ENCODE measurements at places on chromosomes 2 and 18. TPM values are rescaled to one million over a fixed set of nuclear protein-coding genes. Genes with fewer than 3 reads are reported as not detected.

DNA sequence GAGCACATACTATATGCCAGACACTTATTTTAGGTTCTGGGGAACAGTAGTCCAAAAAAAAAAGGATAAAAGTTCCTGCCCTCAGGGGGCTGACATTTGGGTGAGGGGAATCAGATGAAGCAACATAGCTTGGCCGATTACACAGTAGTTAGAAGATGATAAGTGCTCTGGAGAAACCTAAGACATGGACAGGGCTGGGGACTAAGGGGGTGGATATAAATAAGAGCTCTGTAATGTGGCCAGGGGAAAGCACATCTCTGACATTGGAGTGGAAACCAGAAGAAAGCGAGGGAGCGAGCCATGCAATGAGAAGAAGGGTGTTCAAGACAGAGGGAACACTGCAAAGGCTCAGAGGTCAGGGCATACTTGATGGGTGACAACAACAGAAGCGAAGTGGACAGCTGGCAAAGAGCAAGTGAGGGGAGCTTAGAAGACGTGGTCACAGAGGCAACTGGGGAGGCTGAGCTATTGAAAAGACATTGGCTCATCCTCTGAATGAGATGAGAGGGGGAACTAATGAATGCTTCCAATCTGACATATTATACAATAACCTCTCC is 11.4 kb downstream of the TMEM182 start:
- no peak for DNase-seq

- no peak for DNase-seq
These were observed 195.1 kb upstream of the LRP1B start for GRCh38 chr2:142325870-142326269.

The CBLN2 gene
- 2.2 TPM for polyA plus RNA-seq

GRCh38 chr18:63119647-63120046 is 199.9 kb downstream of the BCL2 start:
- no peak for DNase-seq

DNA sequence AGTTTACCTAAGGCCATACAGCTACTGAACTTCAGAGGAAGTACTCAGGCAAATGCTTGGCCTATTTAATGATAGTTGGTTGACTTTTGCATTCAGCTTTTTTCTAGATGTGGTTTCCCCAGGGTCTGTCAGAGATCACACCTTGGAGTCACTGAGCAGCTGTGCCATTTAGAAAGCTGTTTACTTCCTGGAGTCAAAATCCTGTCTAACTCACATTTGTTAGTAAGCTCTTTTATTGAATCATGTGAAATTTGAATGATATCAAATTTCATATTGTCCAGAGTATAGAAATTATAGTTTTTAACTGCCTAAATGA is 7.6 kb upstream of the TRIB2 start:
- no peak for DNase-seq

DNA sequence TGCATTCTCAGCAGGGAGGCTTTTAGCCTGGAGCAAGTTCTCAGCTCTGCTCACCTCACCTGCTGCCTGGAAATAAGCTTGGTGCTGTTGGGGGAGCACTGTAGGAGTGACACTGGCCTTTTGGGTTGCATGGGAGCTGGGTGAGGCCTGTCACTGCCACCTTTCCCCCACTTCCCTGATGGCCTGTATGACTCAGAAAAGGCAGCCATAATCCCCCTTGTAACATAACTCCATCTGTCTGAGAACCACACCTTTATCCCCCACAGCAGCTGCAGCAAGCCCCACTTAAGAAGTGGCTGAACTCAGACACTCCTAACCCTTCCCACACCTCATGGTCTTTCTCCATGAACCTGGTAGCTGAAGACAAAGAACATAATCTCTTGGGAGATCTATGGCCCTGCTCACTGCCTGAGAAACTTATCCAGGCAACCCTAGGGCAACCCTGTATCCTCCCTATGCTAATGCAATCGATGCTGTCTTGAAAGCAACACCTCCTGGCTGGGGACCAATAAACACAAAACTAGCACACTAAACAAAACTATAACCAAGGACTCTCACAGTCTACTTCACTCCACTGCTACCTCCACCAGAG is 258.9 kb upstream of the OSR1 start:
- no peak for DNase-seq

- DNase-seq: no peak
These were observed 105.3 kb upstream of the SIX3 start for GRCh38 chr2:44836174-44836573.

DNA sequence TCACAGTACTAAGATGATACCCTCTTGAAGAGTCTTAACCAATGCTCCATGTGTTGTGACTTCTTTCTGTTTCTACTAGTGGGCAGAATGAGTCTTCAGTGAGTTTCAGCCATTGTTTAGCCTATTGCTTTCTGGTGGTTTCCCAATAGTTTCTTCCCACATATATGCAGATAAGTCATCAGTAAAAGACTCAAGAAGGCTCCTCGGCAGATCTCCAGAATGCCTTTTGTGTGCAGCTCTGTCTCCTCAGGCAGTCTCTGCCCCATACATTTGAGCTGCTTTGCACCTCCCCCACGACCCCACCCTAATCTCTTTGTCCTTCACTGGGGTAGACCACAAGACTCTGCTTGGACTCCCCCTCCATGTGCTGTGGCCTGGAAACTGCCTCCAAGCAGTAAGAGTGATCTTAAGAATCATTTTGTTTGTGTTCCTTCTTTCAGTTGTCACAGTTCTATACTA is 71.6 kb upstream of the CHRNA1 start:
- no peak for DNase-seq

The IL37 gene
- not detected for polyA plus RNA-seq

DNA sequence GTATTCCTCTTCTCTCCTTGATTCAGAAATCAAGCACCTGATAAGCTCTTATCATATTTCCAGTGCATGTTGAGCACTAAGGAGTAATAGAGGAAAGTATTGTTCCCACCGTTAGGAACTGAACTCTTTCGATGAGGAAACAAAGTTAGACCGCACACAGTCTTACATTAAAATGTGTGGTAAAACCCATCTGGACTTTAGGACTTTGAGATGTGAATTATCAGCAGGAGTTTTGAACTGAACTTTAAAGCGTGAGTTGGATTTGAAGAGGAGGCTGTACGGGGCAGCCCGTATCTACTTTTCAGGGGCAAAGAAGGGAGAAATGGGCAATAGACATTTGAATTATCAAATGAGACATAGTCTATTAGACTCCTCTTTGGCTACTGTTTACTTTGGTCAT is 134.4 kb downstream of the SETBP1 start:
- DNase-seq: no peak

The CCL20 gene
- polyA plus RNA-seq: 2.5 TPM

DNA sequence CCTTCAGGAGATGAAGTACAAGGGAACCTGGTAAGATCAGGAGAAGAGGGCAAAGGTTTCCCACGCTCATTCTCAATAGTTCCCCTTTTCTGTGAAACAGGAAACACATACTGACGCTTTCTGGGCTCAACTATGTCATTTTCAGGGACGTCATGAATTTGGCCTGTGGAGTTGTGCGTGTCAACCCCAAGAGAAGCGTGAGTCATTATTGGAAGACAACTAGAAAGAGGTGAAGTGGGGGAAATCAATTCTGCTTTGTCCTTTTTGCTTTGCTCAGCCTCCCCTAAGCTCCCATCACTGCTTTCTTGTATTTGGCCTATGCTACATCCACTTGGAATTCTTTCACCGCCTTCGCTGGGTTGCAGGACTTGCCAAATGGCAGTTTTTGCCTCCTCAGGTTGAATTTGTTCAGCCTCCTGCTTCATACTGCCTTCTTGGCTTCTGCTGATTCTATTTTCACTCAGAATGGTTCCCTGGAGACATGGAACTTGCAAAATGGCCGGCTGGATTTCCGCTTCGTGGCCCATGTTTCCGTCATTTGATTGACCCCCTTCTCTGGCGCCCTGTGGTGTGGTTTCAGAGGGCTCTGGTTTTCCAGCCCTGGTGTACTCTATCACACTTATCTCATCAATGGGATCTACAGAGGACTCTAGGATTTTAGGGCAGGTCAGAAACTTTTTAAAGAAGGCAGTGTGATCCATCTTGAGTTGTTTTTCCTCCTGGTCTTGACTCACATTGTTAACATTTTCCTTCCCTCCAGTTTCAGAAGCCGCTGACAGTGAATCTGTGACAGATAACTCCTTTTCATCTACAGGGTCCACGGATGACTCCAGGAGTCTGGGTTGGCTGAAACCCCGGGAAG is 93.3 kb downstream of the ALPK2 start:
- no peak for DNase-seq

GRCh38 chr2:51791496-51791895 is 759.6 kb upstream of the NRXN1 start:
- DNase-seq: no peak

- DNase-seq: no peak
These were observed 451.6 kb downstream of the SOX11 start for GRCh38 chr2:6143812-6144211.

GRCh38 chr2:29070526-29070925 is 3.8 kb downstream of the PCARE start:
- no peak for DNase-seq

GRCh38 chr2:148674063-148675020 is 29.8 kb downstream of the EPC2 start:
- DNase-seq: no peak

- DNase-seq: no peak
These were observed 147.6 kb upstream of the CAB39 start for GRCh38 chr2:230564805-230565779.

The SLC4A3 gene
- 5.2 TPM for polyA plus RNA-seq

The UGT1A7 gene
- polyA plus RNA-seq: 1.3 TPM

- no peak for DNase-seq
These were observed 71.8 kb upstream of the HS6ST1 start for GRCh38 chr2:128390256-128390990.

DNA sequence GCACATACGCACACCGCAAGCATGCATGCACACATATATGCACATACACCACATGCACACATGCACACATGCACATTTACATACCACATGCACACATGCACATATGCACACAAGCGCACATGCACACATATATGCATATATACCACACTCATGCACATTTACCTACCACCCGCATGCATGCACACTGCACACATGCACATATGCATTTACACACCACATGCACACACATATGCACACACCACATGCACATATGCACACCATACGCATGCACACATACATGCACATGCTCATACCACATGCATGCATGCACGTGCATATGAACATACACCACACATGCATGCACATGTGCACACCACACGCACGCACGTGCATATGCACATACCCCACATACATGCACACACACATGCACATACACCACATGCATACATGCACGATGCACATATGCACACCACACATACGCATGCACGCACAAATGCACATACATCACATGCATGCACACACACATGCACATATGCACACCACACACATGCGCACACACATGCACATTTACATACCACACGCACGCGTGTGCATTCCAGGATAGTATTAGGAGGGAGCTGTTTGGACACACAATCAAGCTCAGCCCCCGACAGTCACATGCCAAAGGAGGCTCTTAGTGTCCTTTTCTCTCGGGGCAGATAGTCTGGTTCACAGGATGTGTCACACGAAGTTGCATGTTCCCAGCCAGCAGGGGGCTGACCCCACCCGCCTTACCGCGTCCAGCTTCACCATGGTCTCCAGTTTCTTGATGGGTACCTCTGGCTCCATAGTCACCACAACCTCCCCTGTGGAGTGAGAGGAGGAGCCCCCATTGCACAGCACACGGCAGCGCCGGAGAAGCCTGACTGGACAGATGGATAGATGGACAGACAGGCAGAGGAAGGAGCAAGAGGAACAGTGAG is 5.9 kb downstream of the OTOF start:
- DNase-seq: no peak

GRCh38 chr18:79069717-79070151 is 540 bp downstream of the ATP9B start:
- no peak for DNase-seq

The UBE2E3 gene
- 86.9 TPM for polyA plus RNA-seq

DNA sequence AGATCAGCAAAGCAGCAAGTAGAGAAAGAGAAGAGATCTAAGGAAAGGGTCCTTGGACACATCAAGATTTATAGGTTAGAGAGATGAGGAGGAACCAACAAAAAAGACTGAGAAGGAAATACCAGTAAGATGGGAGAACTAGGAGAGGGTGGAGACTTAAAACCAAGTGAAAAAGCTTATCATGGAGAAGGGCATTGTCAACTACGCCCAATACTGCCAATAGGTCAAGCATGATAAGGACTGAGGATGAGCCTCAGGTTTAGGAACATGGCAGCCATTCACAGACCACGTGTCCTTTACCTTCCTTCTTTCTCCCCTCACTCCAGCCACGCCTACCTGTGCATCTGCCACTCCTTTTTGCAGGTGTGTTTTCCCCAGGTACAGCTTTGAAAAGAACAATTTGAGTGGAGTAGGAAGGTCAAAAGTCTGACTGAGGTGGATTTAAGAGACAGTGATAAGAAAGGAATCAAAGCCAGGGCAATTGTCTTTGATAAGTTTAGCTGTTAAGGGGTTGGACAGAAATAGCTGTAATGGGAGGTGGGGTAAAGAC is 238.7 kb downstream of the STK39 start:
- no peak for DNase-seq

- DNase-seq: peak; percentile 60
These were observed 212.4 kb downstream of the RPIA start for GRCh38 chr2:88903749-88904353.

The TSPYL6 gene
- not detected for polyA plus RNA-seq

The DSC3 gene
- not detected for polyA plus RNA-seq

- DNase-seq: no peak
These were observed 283.1 kb upstream of the CHAC2 start for GRCh38 chr2:53484531-53484930.

The ERMN gene
- polyA plus RNA-seq: 0.11 TPM

The SPDYA gene
- polyA plus RNA-seq: not detected

GRCh38 chr2:7895289-7895688 is 786.6 kb upstream of the ID2 start:
- DNase-seq: no peak

- no peak for DNase-seq
These were observed 65.8 kb downstream of the DCDC2C start for GRCh38 chr2:3768960-3769765.
